ENCODE measurements at places on chromosomes 4 and X.
A peak's percentile ranks its signal among the peaks of the same experiment; 100 is the strongest.

DNA sequence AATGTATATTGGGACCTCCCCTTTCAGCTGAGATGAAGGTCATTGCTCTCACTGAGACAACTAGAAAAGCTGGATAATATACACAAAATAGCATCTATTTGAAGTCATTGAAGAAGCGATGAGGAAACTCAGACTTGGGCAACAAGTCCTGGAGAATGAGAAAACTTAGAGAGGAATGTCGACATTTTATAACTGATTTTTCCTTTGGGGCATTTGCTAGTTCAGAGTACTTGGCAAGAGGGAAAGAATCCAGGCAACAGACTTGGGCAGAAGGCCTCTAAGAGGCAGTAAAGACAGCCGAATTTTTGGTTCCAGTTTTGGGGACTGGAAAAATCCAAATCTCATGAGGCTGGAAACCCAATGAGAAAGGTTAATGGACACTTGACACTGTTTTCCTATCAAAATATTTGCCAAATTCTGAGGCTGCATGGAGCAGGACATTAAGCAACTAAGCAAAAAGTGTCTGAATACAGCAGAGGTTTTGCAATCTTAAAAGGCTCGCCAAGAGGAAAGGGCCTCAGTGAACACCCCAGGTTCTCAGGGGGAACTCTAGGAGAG, 21.0 kb upstream of the ANXA5 start:
- no peak for DNase-seq

DNA sequence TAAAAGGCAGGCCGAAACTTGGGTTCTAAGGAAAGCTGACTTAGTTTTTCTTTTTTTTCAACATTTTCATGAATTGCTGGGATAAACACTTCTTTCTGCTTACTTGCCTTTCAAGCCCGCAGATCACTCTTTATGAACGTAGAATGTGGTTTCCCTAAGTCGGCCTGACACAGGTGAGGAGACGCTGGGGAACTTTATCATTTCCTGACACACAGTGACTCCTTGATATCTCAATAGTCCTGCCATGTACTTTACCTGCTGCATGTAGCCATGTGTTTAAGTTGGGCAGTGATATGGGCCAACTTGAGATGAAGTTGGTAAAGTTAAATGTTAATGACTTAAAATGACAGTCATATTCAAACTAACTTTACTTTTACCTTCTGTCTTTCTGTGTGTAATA, 26.6 kb upstream of the SNCA start:
- no peak for DNase-seq

DNA sequence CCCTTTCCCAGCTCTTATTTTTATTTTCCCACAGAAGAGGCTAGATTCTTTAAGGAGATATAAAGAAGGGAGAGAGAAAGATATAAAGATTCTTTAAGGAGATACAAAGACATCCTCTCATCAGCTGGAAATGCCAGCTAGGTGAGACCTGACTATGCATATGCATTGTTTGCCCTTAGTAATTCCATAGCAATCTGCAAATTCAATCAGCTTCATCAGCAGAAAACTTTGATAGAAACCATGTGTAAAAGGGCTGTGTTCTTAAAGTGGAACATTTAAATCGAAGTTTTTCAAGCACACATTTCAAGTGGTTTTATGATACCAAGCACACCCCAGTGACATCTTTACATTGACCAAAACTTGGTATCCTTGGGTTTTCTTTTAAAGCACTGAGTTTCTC, 24.1 kb downstream of the FHL1 start:
- DNase-seq: no peak

DNA sequence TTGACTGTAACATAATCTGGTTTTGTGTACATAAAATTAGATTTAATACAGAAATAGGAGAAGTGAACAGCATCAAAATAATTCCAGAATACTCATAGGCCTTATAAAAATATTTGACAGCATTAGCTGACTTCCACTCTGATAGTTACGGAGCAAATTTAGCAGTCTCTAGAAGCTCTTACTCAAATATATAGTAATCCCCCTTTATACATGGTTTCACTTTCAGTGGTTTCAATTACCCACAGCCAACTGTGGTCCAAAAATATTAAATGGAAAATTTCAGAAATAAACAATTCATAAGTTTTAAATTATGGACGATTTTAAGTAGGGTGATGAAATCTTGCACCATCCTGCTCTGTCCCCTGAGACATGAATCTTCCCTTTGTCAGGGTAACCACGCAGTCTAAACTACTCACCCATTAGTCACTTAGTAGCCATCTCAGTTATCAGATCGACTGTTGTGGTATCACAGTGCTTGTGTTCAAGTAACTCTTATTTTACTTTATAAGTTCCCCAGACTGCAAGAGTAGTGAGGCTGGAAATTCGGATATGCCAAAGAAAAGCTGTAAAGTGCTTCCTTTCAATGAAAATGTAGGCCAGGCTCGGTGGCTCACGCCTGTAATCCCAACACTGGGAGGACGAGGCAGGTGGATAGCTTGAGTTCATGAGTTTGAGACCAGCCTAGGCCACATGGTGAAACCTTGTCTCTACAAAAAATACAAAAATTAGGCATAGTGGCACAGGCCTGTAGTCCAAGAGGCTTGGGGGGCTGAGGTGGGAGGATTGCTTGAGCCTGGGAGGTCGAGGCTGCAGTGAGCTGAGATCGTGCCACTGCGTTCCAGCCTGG, 17.2 kb upstream of the RTL9 start:
- DNase-seq: no peak

GRCh38 chr4:147496500-147496899, 15.6 kb downstream of the EDNRA start:
- DNase-seq: no peak

- DNase-seq: no peak
Measured at GRCh38 chr4:81631958-81632441, 160.3 kb upstream of the RASGEF1B start.

DNA sequence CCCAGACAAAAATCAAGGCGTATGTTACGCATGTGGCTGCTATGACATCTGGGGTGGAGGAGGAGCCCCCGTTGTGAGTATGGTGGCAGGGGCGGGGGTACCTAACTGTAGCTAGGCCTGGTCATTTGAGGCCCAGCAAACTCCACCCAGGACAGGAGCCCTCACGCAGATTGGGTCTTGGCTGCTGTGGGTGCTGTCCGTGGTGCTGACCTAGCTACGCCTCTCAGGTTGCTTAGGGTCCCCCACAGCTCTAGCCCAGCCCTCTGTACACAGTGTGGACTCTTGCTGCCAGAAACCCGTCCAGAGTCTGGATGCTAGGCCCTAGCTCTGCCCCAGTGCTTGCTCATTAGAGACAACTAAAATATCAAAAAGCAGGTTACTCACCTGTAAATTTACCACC, 146.7 kb upstream of the PSAPL1 start:
- DNase-seq: no peak

GRCh38 chr4:123522646-123523045, 126.1 kb downstream of the SPRY1 start:
- no peak for DNase-seq

DNA sequence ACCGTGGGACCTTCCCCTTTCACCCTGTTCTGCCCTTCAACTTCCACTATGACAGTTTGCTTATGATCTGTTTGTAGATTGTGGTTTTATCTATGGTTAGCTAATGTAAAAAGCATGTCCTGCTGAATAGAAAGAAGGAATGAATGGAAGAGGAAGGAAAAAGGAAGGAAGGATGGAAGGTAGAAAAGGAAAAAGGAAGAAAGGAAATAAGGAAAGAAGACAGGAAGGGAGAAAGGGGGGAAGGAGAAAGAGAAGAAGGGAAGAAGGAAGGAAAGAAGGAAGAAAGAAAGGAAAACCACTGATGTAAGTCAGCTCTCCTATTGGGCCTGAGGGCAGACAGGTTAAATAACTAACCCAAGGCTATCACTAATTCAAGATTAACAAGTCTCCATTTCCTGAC, 319.1 kb upstream of the KLF3 start:
- DNase-seq: no peak

DNA sequence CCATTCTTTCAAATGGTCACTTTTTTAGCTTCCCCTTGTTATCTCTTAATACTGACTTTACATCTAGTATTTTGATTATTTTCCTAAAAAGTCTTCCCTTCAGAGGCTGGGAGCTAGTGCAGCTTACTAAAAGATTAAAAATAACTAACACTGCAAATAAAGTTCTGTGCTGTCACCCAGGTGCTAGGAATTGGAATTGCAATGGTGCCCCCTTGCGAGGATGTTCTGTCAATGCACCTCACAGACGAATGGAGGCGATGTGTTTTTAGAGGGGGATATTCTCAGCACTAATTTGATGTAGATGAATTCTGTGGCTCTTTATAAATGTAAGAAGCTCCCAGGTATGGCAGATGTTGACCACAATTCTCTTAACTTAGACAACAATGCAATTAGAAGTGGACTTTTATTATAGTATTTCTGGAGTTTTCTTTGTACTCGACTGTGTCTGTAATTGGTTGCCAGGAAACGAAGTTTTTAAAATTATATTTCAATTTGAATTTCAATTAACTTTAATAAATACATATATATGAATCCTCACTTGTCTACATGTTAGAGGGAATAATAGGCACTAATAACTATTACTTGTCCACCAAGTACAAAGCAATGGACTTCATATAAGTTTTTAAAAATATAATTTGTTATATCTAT, 22.0 kb upstream of the SMIM31 start:
- DNase-seq: peak; percentile 31

GRCh38 chr4:8708401-8709021, 115.9 kb downstream of the CPZ start:
- no peak for DNase-seq

DNA sequence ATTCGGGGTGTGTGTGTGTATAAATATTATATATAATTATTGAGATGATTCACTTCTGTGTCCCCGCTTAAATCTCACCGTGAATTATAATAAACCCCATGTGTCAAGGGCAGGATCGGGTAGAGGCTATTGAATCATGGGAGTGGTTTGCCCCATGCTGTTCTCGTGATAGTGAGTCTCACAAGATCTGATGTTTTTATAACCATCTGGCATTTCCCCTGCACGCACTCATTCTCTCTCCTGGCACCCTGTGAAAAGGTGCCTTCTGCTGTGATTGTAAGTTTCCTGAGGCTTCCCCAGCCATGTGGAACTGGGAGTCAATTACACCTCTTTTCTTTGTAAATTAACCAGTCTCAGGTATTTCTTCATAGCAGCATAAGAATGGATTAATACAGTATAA, 851.4 kb upstream of the AGA start:
- no peak for DNase-seq

DNA sequence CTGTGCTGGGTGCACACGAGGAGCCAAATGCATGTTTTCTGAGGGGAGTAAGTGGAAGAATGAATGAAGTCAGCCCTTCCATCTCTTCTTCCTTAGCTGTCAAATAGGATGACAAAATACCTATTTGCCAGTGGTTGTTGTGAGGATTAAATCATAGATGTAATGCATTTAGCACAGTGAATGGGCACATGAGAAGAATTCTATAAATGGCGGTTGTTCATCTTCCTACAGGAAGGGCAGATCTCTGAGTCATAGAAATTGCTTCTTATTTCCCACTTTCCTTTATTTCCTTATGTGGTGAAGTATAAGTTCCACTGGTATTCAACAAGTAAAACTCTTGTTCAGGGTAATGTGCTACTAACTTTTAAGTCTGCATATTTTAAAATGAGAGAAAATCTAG, 83.1 kb downstream of the SORBS2 start:
- no peak for DNase-seq

DNA sequence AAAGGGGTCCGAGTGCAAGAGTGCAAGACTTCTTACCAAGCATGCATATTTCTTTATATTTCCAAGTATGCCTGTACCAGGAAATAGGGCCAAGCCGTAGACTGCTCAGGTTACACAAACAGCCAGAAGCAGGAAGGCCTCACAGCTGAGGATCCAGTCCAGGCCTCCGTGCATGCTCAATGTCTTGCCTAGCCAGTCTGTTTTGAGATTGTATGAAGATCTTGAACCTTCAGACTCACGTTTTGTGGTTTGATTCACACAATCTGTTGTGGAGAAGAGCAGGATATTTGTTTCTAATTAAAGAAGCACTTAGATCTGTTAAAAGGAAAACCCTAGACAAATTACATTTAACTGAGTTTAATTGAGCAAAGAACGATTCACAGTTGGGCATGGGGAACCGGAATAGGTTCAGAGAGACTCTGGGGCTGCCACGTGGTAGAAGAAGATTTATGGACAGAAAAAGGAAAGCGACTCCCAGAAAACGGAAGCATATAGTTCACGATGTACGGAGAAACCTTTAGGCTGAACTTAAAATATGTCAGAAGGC, 1.2 kb downstream of the MGST2 start:
- peak; percentile 4 for DNase-seq

DNA sequence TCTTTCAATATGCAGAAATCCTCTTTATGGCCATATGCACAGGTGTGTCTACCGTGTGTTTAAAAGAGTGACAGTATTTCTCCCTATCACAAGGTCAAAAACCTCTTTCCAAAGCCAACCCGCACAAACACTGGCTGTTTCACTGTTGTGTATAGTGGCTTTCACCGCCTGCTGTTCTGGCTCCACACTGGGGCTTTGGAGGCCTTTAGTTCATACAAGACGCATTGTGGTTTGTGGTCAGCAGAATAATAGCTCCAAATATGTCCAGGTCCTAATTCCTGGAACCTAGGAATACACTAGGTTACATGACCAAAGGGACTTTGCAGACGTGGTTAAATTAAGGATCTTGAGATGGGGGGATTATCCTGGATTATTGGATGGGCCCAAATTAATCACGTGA, 40.7 kb upstream of the FAM9A start:
- DNase-seq: no peak

DNA sequence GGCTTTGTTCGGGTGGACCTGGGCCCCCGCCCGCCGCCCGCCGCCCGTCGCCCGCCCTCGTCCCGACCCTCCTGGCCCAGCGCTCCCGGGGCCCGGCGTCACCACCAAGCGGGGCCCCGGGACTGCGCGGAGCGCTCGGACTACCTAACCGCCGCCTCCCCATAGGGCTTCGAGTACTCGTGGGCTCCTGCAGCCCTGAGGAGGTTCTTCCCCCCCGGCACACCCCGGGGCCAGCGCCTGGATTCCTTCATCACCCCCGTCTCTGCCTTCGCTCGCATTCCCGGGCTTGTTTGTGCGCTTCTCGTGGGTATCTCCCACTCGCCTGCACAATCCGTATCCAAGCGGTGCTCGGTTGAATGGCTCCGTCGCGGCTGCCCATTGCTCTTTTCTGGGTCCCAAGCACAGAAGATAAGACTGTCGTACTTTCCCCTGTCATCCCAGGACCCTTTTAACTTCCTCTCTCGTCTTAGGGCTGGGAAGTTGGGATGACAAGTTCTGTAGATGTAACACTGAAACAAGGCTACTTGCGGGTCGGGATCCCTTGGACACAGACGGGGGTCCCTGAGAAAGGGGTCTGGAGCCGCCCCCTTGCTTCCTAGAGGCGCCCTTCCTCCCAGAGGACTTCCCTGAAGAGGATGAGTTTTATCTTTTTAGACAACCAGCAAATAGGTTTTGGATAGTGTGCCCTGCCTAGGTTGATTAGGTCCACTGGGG, 565 bp downstream of the MOB1B start:
- no peak for DNase-seq

All from CD4-positive, alpha-beta T cell treated with Interleukin-6 at 100 ng/mL for 8 hours (primary cell).